Suprapubic skin (tissue), 4 donors: ENCODE measurements at places on chromosomes 2 and 18. TPM values are rescaled to one million over a fixed set of nuclear protein-coding genes. Genes with fewer than 3 reads are reported as not detected.

The GKN2 gene
- not detected for total RNA-seq

- no peak for DNase-seq
Measured at GRCh38 chr2:235868224-235868623, 300.0 kb downstream of the GBX2 start.

DNA sequence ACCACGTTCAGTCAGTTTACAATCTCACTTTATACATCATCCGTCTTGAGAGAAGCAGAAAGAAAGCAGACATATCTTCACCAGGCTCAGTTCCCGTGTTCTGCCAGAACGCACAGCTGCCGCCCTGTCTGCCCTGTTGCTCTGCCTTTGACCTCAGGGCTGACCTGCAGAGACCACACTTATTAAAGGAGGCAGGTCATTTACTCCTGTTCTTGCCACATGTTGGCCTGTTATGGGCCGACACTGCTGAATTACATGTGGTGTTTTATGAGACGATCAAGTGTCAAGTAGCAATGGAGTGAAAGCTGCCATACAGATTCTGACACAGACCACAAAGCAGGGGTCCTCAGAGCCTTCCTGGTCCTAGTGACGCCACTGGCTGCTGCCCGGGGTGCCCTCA, 232.2 kb downstream of the TTC32 start:
- DNase-seq = no peak

DNA sequence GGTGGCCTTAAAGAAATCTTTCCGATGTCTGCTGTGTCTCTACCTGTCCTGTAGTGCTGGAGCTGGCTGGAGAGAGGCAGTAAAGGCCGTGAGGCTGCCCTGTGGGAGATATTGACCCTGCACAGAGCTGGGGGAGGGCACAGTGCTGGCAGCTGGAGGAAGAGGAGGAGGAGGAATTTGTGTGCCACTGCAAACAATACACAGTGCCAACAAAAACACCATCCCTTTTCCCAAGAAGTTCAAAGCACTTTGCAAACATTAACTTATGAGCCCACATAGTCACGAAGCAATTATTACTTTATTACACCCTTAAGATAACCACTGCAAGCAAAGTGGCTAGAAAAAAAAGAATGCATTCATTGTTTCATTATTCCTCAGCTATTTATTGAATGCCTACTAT, 45.0 kb upstream of the CYTIP start:
- DNase-seq = no peak

DNA sequence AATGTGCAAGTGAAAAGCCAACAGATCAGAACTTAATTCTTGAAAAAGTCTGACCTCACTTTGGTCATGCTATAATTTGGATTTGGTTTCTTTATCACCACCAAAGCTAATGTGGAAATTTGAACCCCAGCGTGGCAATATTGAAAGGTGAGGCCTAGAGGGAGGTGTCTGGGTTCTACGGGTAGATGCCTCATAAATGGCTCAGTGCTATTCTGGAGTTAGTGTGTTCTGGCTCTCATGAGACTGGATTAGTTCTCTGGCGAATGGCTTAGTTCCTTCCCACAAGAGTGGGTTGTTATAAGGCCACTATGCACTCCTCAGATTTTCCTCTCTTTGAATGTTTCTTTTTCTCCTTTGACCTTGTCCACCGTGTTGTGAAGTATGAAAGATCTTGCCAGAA, 22.3 kb downstream of the ORC4 start:
- DNase-seq = no peak
